Stimulated activated CD4-positive, alpha-beta T cell treated with anti-CD3 and anti-CD28 coated beads, TNF-alpha, amount 100 ng/mL, for 24 hours (primary cell): ENCODE measurements at places on chromosomes 7 and 10.

- DNase-seq, result no peak
These were observed 381.8 kb upstream of the SORCS1 start for GRCh38 chr10:107546284-107546683.

- no peak for DNase-seq
These were observed 154.9 kb upstream of the C7orf33 start for GRCh38 chr7:148435715-148436114.

DNA sequence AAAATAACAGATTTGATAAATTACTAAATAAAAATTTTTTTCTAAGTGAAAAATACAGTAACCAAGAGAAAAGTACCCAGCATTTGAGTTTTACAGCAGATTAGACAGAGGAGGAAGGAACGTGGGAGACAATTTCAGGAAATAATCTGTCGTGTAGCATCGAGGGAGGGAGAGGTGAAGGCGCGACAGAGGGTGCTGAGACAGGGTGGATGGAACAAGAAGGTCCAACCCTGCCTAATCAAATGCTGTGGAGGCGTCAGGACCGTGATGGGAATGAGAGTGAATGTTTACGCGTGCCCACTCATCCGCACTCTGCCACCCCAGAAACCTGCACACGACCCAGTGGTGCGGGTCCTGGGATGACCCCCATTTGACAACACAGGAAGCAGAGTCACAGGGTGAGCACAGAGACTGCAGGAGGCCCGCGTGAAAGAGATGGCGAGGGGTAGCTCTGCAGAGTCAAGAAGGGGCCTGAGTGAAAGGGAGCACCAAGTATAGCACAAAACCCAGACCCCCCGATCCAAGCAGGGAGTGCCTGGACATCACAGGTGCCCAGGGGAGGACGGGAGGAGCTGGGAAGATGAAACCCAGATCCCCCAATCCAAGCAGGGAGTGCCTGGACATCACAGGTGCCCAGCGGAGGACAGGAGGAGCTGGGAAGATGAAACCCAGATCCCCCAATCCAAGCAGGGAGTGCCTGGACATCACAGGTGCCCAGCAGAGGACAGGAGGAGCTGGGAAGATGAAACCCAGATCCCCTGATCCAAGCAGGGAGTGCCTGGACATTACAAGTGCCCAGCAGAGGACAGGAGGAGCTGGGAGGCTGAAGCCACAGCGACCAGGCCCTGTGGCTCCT lies 558.9 kb downstream of the DNAJB6 start:
- no peak for DNase-seq

DNA sequence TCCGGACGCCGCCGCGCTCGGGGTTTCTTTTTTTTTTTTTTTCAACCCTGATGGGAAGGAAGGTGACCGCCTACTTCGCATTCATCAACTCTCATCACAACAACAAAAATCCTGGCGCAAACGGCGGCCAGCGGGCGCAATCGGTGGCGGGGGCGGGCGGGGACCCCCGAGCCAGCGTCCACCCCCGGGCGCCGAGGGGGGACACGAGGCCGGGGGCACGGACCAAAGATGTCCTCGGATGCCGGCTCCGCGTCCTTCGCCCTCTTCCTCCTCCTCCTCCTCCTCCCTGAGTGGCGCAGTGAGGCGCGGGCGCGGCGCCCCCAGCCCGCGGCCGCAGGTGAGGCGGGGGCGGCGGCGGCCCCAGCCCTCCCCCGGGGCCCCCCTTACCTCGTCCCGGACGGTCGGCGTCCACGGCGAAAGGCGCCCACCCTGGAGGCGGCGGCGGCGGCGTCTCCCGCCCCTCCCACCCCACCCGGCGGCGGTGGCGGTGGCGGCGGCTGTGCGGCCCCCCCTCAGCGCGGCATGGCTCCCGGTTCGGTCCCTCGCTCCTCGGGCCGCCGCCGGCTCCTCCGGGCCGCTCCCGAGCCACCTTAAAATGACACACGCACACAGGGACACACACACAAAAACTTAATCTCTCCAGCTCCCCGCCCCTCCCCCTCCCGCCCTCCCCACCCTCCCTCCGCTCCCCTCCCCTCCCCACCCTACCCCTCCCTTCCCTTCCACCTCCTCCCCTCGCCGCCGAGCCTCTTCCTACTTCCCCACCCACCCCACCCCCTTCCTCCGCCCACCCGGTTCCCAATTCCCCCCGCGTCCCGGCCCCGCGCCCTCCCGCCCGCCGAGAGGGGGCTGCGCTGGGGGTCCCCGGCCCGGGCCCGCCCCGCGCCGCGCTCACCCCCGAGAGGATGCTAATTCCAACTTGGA lies at the start of gene CTBP2:
TSS of gene CTBP2 (minus strand) at position 632 of the 924 bp plus-strand sequence.
- DNase-seq, result no peak
